ENCODE measurements at places on chromosomes 6 and 20.
A peak's percentile ranks its signal among the peaks of the same experiment; 100 is the strongest.

GRCh38 chr6:101682937-101683336 is 289.4 kb downstream of the GRIK2 start:
- no peak for DNase-seq

DNA sequence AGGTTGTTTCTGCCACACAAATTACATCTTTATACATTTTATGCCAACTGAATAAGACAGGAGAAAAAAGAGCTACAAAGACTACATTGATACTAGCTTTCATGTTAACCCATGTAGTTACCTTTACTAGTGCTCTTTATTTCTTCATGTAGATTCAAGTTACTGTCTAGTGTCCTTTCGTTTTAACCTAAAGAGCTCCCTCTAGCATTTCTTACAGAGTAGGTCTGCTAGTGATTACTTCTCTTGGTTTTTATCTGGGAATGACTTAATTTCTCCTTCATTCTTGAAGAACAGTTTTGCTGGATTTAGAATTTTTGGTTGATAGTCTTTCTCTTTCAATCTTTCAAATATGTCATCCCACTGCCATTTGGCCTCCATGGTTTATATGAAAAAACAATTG is 21.2 kb upstream of the NOP56 start:
- DNase-seq, result no peak

DNA sequence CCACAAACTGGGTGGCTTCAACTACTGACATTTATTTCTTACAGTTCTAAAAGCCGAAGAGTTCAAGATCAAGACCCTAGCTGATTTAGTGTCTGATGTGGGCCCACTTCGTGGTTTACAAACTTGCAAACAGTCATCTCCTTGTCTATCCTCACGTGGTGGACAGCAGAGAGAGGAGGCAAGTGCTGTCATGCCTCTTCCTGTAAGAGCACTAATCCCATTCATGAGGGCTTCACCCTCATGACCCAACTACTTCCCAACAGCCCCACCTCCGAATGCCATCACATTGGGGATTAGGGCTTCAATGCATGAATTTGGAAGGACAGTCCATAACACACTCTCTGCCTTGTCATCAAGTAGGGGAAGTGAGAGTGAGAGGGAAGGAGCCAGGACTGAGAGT is 15.6 kb upstream of the ISM1 start:
- no peak for DNase-seq

GRCh38 chr6:113862112-113862511 is 5.0 kb downstream of the MARCKS start:
- DNase-seq, result no peak

- peak; percentile 93 for DNase-seq
Observed at GRCh38 chr20:11890331-11891076, 27.2 kb upstream of the BTBD3 start.

DNA sequence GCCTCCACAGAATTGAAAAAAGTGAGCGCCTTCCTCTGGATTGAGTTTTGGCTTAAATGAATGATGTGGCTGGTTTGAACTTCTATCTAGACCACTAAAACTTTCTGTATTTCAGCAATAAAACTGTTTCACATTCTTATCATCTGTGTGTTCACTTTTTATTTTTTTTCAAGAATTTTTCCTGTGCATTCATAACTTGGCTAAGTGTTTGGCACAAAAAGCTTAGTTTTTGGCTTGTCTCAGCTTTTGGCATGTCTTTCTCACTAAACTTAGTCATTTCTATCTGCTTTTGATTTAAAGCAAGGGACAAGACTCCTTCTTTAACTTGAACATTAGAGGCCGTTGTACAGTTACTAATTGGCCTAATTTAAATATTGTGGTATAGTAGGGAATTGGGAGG is 1015.1 kb downstream of the EPHA7 start:
- no peak for DNase-seq

GRCh38 chr6:2449572-2449940 is 204.2 kb upstream of the GMDS start:
- no peak for DNase-seq

- no peak for DNase-seq
Observed at GRCh38 chr20:3328501-3328900, 79.0 kb downstream of the DNAAF9 start.

DNA sequence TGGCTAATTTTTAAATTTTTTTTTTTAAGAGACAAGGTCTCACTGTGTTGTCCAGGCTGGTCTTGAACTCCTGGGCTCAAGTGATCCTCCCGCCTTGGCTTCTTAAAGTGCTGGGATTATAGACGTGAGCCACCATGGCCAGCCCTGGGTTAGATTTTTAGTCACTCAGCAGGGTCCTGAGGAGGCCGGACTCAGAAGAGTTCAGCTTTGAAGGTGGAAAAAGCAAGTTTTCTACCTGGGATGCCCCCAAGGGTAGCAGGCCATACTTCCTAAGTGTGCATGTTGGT is 44.2 kb downstream of the FGD2 start:
- DNase-seq, result no peak

- DNase-seq, result no peak
Observed at GRCh38 chr20:57883761-57884160, 173.9 kb upstream of the PMEPA1 start.

DNA sequence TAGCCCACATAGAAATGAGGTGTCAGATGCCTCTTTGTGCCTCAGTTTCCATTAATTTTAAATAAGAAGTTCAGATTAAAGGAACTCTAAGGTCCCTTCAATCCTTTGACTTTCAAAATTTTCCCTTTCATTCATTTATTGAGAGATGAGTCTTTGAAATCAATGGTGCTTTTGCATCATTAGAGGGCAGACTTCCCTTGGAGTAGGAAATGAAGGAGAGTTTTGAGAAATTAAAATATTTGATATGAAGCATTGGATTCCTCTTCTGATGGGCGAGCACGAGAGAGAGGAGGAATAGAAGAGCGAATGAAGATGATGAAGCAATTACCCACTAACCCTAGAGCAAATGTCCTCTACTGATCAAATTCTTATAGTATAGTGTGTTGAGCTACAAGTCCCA is 105.7 kb downstream of the EDN1 start:
- DNase-seq, result peak; percentile 31

GRCh38 chr6:128557081-128557480 is 36.7 kb upstream of the PTPRK start:
- DNase-seq, result no peak

DNA sequence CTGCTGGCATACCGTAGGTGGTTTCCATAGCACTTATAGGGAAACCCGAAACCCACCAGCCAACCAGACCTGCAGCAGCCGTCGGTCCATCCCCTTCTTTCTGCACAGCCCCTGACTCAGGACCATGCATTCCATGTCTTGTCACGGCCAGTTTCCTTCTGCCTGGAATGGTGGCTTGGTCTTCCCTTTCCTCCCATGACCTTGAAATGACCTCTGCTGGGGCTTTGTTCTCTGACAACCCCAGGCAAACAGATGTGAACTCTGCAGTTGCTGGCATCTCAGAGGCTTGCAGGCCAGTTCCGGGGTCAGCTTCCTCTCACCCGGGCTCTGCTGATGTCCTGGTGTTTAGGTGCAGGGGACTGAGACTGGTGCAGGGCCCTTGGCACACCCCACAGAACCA is 250.8 kb downstream of the SMOC2 start:
- no peak for DNase-seq

DNA sequence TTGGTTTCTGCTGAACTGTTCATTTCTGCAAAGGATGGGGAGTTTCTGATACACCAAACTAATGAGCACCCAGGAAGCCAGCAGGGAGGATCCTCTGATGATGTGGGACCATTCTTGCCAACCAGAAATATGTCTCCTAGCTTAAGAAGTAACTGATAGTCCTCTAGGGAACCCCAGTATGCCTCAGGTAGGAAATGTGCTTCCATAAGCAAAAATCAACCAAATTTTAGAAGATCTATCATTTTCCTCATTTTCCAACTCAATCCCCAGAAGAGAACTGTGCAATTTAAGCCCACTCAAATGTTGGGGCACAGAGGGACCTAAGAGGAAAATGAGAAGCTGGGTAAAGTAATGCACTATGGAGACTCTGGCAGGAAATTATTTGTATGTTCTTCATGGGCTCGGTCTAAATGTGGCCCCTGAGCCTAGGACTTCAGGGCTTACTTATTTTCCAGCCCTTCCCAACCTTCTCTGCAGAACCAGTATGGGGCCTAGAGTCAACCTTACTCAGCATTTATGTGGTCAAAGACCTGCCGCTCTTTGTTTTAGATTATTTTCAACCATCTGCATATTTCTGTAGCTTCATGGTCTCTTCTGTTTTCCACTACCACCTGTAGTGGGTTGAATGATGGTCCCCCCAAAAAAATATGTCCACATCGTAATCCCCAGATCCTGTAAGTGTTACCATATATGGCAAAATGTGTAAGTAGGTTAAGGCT is 359.8 kb upstream of the CDH4 start:
- DNase-seq, result no peak

DNA sequence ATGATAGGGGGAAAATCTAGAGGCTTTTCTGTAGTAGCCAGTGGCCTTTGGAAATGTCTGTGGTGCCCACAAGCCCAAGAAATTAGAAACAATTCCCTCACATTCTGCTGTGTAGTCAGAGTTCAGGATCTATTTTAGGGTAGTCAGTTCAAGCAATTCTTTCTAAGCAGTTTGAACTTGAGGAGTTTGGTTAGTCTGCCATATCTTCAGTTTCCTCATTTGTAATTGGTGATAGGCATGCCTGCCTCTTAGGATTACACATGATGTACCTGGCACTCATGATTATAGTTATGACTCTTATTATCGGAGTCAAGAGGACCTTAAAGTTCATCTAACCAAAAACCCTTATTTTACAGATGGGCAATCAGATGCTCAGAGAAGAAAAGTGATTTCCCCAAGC is 21.2 kb upstream of the MEP1A start:
- no peak for DNase-seq

DNA sequence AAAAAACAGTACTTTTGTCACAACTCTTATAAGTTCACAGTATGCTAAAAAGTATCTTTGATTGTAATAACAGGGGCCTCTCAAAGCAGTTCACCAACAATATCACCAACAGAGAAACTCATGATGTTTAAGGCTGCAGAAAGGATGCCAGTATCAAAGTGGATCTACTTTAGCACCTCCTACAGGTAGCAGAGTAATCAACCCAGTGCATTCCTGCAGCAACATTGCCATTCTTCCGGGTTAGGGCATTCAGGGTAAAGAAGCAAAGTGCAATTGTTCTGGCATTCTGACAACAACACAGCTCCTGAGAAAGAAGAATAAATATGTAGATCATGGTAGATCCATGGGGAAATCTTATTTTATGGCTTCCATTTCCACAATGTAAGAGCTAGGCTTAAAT is 7.6 kb upstream of the SLC17A4 start:
- no peak for DNase-seq

- DNase-seq, result no peak
Observed at GRCh38 chr6:152794696-152795095, 44.1 kb downstream of the VIP start.

DNA sequence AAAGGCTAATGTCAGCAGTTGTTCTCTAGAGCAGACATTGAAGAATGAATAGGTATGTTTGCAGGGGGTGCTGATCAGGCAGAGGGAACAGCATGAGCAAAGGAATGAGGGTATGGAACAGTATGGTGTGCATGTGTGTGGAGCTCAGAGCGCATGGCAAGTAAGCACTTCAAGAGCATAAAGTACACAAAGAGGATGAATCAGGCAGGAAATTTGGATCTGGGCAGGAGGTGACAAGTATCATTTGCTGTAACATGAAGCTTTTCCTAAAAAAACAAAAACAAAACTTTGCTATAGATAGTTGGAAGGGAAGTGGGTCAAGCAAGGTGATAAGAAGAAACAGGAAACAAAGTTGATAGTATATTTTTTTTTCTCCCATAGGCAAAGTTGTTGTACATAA is 746.8 kb downstream of the HDGFL1 start:
- no peak for DNase-seq

- DNase-seq, result no peak
Observed at GRCh38 chr6:108295676-108296075, 822 bp downstream of the AFG1L start.

DNA sequence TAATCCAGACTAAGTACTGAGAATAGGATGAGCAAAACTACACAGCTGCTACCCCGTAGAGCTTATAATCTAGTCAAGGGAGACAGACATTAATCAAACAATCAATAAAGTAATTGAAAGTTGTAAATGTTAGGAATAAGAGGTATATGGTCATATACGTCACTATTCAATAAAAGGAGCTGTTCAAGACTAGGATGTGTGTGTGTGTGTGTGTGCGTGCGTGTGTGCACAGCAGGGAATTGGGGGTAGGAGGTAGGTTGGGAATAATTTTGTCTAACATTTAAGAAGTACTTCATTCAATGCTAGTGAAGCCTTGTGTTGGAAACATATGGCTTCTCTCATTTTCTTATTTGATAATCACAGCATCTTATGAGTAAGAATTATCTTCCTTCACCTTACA is 41.8 kb downstream of the SESN1 start:
- DNase-seq, result no peak

DNA sequence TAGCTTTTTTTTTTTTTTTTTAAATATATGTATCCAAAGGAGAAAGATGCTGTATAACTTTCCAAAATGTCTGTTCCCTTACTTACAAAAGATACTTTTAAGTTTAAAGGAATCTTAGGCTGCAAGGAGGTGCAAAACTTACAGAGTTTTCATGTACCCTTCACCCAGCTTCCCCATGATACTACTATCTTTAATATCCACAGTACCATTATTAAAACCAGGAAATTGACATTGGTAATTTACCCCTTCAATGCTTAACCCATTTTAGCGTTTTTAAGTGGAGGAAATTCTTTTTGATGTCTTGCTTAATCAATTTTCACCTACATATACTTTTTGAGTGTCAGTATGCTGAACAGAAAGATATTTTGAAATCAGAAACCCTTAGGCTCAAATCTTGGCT is 310.9 kb downstream of the PRL start:
- DNase-seq, result no peak

GRCh38 chr6:151629791-151630190 is 136.0 kb downstream of the CCDC170 start:
- no peak for DNase-seq

DNA sequence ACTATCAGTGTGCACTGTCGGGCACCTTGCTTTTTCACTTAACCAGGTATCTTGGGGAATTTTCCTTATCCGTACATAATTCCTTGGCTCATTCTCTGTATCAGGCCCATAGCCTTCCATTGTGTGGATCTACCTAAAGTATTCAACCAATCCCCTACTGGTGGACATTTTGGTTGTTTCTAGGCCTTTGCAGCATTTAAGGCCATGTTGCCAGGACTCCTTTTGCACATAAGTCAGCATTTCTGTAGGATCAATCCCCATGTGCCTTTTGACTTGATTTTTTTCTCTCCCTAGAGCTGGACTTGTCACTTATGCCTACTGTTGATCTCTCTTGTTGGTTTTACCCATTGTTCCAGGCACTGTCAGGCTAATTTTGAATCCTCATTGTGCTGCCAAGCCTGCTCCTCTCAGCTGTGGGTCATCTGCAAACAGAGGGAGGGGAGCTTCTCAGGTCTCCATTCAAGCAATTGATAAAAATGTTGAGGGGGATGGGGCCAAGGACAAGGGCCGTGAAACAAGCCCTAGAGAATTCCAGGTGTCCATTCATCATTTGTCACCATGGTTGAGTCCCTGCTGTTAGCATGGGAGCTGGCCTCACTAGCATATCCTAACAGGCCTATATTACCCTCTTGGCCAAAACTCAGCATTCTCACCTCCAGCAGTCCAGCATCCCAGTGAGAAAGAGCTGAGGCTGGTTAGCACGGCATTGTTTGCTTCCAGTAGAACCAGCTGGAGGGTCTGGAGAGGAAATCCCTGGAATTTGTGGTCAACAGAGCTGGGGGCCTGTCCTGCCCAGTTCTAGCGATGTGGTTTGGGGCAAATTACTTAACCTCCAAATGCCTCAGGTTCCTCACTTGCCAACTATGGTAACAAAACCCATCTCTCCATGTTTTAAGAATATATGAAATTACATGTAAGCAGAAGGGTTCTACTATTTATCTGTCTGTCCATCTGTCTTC is 178.4 kb downstream of the MRPL14 start:
- peak; percentile 93 for DNase-seq

- DNase-seq, result no peak
Observed at GRCh38 chr20:7490288-7490687, 450.0 kb downstream of the HAO1 start.

All from fibroblast of skin of scalp (primary cell).